ENCODE measurements at places on chromosomes 13 and 19.

GRCh38 chr19:48674921-48675824 is 2.4 kb upstream of the NTN5 start:
- DNase-seq, result peak; percentile 54

DNA sequence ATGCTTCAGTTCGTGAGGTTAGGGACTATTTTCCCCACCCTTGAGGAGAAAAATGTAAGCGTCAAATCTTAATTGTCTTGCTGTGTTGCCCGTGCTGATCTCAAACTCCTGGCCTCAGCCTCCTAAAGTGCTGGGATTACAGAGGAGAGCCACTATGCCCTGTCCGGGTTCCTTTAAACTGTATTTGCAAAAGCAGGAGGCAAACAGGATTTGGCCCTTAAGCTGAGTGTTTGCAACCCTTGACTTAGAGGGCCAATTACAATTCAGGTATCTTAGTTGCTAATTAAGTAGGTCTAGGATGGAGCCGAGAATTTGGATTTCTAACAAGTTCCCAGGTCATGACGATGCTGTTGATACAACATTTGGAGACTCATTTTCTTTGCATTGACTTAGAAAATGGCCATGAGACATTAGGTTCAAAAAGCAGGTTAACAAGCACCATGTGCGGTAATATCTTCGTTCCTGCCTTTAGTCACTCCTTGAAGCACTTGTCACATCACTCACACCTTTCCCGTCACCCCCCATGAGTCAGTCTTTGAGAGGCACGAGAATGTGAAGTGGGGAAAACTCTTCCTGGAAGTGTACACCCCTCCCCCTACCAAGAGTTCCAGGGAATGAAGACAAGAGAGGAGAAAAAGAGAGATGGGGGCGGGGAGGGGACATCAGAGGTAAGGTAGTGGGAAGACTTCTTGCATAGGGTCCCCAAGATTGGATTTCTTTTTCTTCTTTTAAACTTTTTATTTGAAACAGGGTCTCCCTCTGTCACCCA is 2.6 kb downstream of the NAPSA start:
- no peak for DNase-seq

- no peak for DNase-seq
Observed at GRCh38 chr19:17543986-17544385, 11.5 kb upstream of the COLGALT1 start.

GRCh38 chr19:39398297-39398864 is 7.2 kb downstream of the MED29 start:
- no peak for DNase-seq

GRCh38 chr19:17450264-17451075 is 2.0 kb upstream of the TMEM221 start:
- no peak for DNase-seq

GRCh38 chr19:34484328-34484727 is 2.8 kb downstream of the WTIP start:
- no peak for DNase-seq

DNA sequence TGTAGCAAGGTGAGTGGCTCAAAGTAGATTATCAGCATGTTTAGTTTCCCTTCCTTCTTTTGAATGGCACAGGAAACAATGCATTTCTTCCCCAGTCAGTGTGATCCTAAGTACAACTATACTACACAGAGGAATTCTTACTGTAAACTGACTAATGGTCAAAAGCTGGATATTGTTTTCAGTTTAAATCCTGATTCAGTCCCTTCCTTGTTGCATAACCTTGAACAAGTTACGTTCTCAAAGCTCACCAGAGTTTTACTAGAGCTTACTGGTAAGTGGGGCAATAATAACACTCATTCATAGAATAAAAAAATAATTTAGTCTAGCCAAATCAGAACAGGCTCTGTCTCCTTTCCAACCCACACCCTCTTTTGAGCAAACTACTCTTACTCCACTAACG is 180.1 kb downstream of the POSTN start:
- DNase-seq, result no peak

DNA sequence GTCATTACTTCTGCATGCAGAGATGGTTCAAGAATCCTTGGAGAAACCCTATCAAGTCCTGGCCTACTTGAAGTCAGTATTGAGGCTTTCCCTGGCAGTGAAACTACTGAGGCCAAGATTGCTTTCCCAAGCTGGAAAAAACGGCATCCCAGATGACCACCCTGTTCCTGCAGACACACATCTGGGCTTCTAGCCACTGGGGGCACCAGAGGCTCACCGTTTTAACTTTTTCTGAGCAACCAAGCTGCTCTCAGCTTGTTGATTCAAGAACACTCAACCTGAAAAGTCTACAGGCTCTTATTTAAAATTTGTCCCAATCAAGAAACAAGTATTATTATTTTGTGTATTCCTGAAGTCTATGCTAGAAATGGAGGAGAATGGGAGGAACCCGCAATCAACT is 66.6 kb downstream of the SPRYD7 start:
- DNase-seq, result no peak

- DNase-seq, result no peak
Observed at GRCh38 chr19:17686023-17686521, 2.1 kb downstream of the UNC13A start.

- no peak for DNase-seq
Observed at GRCh38 chr19:10927730-10928562, 493 bp downstream of the YIPF2 start.

GRCh38 chr19:869245-870177 is 10.0 kb downstream of the CFD start:
- no peak for DNase-seq

- DNase-seq, result no peak
Observed at GRCh38 chr19:5131506-5132205, 162.7 kb downstream of the KDM4B start.

DNA sequence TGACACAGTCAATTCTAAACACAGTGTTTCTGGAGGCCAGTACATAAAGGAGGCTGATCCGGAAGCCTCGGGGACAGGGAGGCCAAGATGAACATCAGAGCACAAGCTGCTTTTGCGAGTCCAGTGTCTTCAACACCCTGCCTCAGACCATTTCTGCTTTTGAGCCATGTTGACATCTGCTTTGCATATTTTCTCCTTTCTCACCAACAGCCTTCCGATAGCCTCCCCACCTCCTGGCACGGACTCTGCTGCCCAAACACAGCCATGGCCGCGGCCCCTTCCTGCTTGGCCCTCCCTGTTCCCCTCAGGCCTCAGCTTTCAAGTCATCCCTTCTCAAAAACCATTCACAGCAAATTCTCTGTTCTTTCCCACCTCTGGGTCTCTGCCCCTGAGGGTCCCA is 3.6 kb downstream of the LRRC25 start:
- no peak for DNase-seq

- DNase-seq, result no peak
Observed at GRCh38 chr13:108249150-108249549, 20.4 kb upstream of the TNFSF13B start.

GRCh38 chr13:44903574-44903985 is 85.7 kb downstream of the NUFIP1 start:
- DNase-seq, result no peak

- DNase-seq, result peak; percentile 68
Observed at GRCh38 chr19:13093407-13094105, 9.1 kb downstream of the LYL1 start.

DNA sequence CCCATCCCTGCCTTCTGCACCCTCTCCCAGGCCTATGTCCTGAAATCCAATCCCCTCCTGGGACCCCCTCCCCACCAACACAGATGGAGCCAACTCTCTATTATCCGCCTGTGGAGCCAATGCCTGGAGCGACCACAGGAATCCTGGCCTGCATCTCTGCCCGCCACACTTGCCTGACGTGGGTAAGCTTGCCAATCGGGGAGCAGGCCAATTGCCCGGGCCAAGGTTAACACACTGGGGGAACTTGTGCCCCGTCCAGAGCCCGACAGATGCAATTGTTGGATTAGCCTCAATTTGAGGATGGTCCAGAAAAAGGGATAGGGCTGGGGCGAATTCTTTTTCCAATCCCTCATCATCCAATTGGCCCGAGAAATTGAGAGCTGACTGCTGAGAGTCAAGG is 5.9 kb downstream of the WIZ start:
- DNase-seq, result no peak

DNA sequence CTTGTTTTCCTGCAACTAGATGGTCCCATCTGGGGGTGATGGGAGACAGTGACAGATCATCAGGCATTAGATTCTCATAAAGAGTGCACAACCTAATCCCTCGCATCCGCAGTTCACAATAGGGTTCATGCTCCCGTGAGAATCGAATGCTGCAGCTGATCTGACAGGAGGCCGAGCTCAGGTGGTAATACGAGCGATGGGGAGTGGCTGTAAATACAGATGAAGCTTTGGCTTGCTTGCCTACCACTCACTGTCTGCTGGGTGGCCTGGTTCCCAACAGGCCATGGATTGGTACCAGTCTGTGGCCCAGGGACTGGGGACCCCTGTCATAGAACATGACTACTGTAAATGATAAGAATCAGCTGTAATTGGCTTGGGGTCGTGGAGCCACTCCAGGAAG is 28.0 kb downstream of the WDR88 start:
- no peak for DNase-seq

DNA sequence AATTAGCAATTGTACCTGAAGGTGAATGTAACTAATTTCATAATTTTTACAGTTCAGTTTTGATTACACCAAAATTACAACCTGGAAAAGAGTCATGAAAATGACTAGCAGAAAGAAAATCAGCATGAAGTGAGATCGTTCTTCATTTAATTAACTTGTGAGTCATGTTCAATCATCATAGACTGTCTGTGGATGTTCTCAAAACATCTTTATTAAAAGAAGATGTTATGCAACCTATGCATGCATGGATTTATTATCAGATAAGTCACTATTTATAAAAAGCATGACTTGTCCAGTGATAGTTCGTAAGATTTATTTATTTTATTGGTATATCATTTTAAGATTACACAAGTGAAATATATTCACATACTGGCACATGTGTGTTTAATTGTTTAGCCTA is 245.9 kb downstream of the ITGBL1 start:
- DNase-seq, result no peak

DNA sequence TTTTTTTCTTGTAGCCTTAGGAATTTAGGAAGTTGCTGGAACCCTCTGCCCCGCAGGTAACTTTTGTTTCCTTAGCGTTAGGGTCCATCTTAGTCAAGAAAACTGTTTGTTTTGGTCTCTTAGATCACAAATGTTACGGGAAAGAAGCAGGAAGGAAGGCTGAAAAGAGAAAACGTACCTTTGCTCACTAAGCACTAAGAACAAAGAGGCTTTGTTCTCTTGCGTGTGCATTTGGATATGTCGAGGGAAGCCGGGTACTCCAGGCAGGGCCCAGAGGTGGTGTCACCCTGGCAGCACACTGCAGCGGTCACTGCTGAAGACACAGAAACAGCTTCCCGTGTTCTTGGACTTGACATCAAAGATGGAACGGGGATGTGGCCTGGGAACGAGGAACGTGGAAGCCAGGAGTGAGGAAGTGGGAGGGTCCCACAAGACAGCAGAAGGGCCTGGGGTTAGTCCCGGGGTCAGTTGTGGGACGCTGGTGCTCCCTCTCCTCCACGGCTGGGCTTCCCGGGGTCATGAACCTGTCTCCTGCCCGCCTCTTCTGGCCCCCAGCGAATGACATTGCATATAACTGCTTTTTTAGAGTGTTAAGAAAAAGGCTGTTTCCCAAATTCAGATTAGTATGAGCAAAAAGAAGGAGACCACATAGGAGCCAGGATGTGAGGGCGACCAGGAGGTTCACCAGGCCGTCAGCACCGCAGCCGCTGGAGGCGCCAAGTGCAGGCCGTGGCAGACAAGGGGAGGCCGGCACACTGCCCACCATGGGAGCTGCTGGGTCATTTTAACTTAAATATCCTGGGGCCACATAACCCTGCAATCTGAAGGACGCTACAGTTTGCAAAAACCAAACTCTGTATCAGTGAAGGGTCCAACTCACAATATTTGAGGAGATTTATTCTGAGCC is 31.6 kb downstream of the ATP11A start:
- DNase-seq, result no peak

DNA sequence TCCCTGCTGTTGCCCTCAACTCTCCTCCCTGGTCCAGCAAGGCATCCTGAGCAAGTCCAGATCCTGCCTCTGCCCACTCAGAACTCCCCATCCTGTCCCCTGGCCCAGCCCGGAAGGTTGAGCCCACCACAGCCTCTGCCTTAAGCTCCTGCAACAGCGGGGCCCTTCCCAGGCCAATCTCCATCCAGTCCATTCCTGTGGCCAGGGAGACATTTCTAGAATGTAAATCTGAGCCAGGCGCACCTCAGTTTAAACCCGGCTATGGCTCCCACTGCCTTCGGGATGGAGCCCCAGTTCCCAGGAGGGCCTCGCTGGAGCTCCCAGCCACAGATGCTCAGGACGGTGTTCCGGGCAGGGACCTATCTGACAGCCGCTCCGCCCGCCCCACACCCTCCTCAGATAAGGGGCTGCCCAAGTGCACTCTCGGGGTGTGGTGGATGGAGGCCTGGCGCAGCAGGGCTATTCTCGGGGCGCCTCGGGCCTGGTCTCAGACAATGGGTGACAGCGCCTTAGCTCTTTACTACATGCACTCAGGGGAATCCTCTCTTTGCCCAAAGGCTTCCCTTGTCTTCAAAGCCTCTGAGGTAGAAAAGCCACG is 5.3 kb downstream of the TRAPPC6A start:
- no peak for DNase-seq

GRCh38 chr19:12843999-12844732 is 5.9 kb downstream of the MAST1 start:
- no peak for DNase-seq

DNA sequence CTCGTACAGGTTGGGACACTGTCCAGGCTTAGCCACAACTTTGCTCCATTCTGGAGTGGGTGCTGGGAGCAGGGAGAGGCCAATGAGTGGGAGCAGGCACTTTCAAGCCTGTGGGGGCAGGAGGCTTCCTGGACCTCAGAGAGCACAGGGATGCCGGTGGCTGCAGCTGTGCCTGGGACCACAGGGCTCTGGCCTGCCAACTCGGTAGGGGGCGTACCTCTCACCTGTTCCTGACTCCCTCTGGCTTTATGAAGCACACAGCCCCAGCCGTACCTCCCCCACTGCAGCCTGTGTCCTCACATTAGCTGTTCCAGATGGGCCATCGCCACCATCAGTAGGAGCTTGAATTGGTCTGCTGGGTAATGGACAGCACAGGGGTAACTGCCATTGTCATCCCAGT is 278.7 kb upstream of the KLHL1 start:
- DNase-seq, result no peak

GRCh38 chr19:35013041-35013819 is 13.1 kb downstream of the GRAMD1A start:
- no peak for DNase-seq
